ENCODE measurements at places on chromosomes 3 and 15.
A peak's percentile ranks its signal among the peaks of the same experiment; 100 is the strongest.

DNA sequence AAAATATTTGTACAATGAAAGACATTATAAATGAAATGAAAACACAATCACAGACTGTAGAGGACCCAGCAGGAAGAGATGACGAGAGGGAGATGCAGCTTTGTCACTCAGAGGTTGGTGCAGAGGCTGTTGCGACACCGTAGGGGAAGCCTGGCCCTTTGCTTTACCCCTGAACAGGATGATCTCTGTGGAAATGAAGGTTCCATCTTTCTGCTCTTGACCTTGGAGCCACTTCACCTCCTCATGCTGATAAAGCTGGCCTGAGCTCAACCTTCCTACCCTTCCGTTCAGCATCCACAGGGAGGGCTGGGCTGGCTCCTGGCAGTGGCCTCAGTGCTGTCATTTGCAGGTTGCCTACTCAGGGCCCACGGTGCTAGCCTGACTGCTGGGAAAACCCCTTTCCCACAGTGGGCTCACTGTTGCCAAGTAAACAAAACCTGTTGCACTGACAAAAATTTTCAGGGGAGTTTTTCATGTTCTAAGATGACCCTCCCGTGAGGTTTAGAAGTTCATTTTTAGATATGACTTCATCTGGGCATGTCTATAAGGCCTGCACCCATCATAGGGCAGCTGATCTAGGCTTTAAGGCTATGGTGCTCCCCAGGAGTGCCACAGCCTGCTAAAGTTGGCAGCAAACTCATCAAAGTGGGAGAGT lies 3.0 kb upstream of the CD80 start:
- no peak for DNase-seq

- DNase-seq = no peak
These were observed 16.8 kb upstream of the FMN1 start for GRCh38 chr15:33211176-33211808.

DNA sequence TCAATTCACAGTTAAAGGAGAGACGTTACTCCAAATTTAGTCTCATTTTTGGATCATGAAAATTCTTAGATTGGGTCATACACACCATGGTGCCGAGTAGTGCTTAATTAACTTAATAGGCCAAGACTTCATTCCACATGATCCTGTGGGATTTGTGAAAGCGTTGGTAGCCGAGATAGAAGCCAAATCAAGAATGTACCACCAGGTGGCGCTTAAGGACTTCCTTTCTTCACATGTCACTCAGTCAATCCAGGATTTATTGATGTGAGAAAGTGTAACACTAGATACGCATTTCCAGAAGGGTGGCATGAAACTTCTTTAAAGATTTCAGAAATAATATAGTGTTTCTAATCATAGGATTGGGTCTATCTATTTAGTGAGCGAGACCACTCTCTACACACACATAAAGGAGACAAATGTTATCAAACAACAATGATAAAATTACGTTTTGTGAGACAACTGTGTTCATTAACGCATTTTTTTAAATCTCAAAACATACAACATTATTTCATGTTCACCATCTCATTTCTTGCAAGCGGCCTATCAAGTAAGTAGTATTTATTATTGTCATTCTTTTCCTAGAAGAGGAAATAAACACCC lies 436.1 kb downstream of the CHL1 start:
- DNase-seq = peak; percentile 46

DNA sequence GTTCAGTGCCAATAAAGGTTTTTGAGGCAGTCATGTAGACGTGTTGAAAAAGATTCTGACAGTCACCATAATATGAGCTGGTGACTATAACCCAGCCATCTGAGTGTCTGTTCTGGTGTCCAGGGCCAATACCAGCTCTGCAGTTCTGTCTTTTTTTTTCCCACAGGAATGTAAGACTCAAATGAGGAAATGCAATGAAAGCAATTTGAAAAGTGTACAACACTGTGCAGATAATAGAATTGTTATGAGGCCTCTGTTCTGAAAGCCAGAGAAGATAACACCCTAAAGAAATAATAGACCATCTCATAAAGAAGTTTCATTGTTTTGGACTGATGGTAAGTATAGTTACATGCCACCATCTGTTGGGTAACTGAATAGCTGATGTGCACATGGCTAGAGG lies 57.1 kb downstream of the CLDN1 start:
- DNase-seq = no peak

- no peak for DNase-seq
These were observed 13.5 kb downstream of the C3orf33 start for GRCh38 chr3:155792532-155792931.

DNA sequence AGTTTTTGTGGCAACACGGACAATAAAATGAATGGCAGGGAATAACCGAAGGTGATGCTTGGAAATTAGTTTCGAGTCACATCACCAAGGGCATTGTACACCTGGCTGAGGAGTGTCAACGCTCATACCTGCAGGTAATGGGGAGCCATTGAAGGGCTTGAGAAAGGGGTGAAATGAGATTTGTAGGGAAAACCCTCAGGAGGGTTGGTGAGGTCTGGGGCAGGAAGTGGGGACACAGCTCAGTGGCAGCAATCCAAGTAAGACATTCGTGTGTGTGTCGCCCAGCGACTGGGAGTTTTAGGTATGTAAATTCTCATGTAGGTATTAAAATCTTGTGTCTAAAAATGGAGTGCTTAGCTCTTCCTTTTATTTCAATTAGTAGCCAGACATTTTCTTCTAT lies 14.3 kb downstream of the PARP14 start:
- DNase-seq = no peak

DNA sequence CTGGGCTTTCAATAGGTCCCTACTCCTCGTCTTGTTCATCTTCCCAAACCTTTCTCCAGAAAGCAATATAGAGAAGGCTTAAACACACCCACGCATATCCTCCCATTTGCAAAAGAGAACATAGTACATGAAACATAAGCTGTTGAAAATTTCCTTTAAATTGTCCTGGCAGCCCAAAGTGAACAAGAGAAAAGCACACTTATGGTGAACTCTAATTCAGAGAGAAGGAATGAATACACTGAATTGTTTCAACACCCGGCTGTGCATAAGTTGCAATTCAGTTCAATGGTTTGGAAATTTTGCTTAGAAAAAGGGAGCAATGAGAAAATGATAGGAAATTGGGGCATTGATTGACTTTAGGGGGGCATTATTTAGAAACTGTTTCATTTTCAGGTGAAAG lies 202.6 kb downstream of the TIGIT start:
- no peak for DNase-seq

GRCh38 chr3:107824822-107825371 lies 265.9 kb downstream of the CD47 start:
- DNase-seq = no peak

DNA sequence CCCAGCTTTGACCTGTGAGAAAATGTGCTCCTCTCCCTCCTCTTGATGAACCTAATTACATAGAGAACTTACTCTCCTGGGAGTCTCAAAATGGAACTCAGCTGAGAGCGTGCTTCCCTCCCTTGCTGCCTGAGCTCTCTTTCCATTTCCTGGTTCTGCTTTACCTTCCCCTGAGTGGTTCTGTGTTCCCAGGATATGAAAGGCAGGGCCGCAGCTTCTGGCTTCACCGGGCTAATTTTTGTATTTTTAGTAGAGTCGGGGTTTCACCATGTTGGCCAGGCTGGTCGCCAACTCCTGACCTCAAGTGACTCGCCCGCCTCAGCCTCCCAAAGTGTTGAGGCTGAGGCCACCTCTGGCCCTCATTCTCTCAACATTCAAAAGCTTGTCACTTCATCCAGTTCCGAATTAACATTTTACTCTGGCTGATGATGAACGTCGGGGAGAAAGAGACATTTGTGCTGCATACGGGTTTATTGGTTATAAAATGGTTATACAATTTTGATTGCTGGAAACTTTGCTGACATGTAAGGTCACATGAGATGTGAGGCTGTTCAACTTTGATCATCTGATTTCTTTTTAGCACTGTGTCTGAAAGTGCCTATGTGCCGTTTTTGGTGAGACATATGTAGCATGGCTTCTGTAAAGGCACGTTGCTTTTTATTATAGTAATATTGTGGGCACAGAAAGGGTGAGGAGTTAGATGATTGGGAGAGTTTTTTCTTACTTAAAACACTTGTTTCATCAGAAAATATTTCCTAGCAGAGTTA lies 6.6 kb downstream of the PLS1 start:
- DNase-seq = no peak

DNA sequence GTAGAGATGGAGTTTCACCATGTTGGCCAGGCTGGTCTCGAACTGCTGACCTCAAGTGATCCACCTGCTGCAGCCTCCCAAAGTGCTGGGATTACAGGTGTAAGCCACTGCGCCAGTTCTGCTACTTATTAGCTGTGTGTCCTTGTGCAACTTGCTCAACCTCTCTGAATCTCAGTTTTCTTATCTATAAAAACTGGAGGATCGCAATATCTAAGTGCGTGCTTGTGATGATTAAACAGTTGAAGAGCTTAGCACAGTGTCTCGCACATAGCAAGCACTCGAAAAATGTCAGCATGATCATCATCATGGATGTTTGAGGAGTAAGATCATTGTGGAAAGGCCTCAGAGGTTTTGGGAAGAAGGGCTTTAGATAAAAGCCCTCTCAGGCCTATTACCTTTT lies 10.8 kb downstream of the CLCN2 start:
- no peak for DNase-seq

DNA sequence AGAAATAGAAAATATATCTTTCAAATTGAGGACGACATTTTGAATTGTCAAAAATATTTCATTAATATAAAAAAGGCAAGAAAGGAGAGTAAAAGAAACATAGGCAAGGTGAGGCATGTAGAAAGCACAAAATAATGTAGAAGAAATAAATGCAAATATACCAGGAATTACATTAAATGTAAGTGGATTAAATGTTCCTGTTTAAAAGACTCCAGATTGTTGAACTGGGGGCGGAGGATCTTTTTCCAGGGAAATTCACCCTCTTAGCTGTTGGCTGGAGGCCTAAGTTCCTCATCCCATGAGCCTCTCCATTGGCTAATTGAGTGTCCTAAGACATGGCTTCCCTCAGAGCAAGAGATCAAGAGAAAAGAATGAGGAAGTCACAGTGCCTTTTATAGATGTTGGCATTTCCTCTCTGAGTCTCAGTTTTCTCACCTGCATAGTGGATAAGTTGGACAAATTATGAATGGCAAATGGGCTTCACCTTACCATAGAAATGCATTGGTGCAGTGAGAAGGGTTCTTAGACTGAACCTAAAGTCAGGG lies 147.4 kb upstream of the SMAD3 start:
- no peak for DNase-seq

GRCh38 chr3:177753451-177754155 lies 556.3 kb upstream of the TBL1XR1 start:
- DNase-seq = peak; percentile 56

DNA sequence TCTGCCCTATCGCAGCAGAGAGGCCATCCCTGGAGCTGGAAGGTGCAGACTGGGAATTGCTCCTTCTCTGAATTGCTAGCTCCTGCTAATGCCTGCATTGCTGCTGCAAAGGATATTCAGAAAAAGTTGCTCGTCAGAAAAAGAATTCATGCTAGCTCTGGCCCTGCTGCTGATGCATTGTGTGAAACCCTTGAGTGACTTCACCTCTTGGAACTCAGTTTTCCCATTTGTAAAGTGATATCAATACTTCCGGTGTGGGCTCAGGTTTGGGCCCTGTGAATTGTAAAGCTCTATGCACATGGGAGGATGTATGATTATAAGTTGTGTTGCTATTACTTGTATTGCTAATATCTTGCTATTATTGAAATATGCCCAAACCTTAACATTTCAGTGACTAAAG lies 11.4 kb downstream of the SQOR start:
- no peak for DNase-seq

GRCh38 chr15:73982222-73982962 lies 9.7 kb downstream of the STOML1 start:
- peak; percentile 89 for DNase-seq

- no peak for DNase-seq
These were observed 3.1 kb upstream of the EXOG start for GRCh38 chr3:38493031-38493430.

DNA sequence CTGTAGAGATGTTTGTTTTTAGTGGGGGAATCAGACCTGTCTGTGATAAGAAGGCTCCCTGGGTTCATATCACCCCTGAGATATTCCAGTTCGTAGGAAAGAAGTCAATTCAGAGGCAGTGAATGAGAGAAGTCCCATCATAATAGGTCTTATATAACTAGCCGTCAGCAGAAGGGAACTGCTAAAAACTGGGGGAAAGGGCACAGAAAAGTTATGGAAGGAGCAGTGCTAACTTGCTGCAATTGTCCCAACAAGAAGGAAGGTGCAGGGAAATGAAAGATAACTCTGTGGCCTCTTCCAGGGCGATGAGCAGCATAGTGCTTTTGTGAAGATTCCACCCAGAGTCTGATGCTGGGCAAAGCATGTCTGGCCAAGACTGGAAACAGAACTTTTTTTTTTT lies 9.0 kb upstream of the CA12 start:
- DNase-seq = no peak

GRCh38 chr3:150610785-150611184 lies 7.7 kb downstream of the SELENOT start:
- no peak for DNase-seq

DNA sequence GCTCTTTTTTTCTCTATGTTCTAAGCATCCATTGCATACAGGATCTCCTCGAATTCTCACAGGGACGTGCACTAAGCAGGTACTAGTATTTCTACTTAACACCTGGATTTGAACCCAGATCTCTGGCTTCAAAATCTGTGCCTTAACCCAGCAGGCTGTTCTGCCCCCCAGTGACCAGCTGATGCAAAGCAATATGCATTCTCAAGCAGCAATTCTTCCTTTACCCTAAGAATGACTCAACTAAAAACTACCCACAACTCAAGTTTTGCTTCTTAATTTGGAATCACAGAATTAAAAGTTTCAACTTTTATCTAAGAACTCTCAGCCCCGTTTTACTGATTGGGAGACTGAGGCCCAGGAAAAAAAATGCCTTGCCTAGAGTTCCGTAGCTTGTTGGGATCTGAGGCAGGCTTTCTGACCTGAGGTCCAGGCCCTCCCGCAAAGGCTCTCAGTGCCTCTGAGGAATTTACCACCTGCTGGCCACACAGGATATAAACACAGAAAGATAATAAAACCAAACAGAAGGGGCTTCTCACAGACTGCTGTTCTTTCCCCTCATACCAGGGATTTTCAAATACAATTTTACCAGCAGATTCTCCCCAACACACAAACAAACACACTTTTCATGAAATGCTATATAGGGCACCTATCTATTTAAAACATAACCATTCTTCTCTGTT lies 115.4 kb upstream of the RAD18 start:
- no peak for DNase-seq

GRCh38 chr15:58889363-58889762 lies 44.1 kb downstream of the SLTM start:
- DNase-seq = no peak

Measured in ureter (tissue), 1 donor.